ENCODE measurements at places on chromosomes 11 and 22.

DNA sequence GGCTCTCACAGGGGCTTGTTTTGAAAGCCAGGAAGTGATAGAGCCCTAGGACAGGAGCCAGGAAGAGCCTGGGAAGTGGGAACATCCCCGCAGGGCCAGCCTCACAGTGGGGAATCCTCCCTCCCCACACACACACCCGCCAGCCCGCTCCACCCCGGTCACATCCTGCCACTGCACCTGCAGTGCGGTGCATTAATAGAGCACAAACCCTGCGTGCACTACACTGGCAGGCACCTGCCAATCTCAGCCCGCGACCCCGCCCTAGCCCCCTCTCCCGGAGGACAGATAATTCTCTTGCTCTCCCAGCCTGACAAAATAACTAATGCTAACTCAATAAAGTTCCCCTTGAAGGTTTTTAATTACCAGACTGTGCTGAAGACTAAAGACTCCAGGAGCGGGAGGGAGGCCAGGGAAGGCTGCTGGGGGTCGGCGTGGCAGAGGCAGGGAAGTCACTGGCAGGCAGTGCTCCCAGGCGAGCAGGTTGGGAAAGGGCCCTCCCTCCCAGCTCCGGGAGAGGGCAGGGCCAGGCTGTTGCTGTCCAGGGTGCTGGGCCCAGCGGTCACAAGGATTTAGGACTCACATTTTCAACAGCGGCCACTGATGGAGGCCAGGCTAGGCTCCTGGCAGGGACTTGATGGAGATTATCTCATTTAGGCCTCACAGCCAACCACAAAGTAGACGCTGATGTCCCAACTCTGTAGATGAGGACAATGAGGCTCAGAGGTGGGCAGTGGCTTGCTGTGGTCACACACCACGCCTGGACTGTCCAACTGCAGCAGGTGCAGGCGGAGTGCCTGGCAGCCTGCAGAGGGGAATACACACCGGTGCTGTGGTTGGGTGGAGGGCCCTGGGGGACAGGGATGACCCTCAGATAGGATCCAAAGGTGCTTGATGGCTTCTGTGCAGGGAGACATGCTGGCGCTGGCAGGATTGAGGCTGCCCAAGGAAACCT is 23.9 kb upstream of the TCF20 start:
- DNase-seq: no peak

DNA sequence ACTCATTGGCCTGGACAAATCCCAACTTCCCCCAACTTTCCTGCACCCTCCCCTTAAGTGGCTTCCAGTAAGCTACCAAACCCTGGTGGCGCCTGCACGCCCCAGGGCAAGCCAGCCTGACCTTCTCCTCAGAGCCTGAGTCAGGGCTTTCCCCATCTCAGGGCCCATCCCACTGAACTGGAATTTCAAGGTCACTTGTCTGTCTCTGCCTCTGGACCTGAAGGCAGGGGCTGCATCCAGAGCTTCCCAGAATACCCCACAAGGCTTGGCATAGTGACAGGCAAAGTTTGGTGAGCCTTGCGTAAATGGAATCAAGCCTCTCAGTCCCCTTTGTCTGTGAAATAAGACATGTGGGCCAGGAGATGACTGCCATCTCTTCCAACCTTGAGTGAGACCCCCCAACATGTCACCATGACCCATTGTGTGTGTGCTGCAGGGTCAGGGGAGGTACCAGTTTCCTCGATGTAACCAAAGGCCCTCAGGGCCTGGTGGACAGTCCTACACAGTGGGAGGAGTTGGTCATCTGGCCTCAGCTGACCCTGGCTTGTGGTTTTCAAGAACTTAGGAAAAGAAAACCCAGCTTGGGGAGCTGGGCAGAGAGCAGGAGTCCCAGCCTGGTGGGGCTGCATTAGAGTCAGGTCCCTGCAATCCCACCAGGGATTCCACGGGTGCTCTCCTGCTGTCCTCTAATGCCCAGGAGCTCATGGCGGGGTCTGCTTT is 8.9 kb downstream of the ALX4 start:
- no peak for DNase-seq

DNA sequence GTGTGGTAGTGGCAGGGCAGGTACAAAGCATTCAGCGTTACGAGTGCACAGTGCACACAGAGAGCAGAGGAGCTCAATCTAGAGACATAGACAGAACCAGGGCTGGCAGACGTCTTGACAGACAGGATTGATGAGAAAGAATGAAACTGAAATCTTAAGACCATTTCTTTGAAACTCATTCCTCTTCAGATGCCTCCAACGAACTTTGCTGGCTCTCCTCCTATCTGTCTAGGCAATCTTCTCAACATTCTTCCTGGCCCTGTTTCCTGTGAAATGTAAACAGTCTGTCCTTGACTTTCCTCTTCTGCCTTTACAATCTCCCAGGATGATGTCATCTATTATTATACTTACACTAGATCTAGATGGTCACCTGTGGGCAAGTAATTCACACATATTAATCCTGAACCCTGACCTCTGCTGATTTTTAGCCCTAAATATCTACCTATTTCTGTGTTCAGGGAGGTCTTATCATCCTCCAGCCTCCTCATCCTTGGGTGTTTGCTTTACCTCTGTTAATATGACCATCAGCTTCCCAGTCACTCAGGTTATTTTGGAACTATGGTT is 119.5 kb downstream of the ENTHD1 start:
- DNase-seq: no peak

GRCh38 chr11:76885390-76886097 is 24.8 kb downstream of the ACER3 start:
- no peak for DNase-seq

GRCh38 chr22:24406322-24407277 is 20.8 kb upstream of the ADORA2A start:
- no peak for DNase-seq

DNA sequence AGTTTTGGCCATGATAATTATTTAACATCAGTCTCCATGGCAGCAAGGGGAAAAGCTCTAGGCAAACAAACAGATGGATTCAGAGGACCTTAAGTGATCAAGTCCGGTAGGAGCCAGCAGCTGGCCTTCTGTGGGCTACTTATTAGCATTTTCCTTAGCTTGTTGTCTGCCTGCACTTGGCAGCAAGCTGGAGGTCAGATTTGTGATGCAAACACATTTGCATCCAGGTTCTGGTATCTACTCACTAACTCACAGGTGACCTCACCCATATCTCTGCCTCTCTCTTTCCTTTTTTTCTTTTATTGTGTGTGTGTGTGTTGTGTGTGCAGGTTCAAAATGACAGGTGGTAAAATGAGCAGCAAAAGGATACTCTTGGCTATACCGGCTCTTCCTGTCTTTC is 32.3 kb downstream of the ARHGAP42 start:
- DNase-seq: no peak

- no peak for DNase-seq
These were observed 2.8 kb upstream of the PACSIN2 start for GRCh38 chr22:43017525-43018460.

GRCh38 chr11:61869708-61870451 is 21.5 kb downstream of the FADS3 start:
- no peak for DNase-seq

DNA sequence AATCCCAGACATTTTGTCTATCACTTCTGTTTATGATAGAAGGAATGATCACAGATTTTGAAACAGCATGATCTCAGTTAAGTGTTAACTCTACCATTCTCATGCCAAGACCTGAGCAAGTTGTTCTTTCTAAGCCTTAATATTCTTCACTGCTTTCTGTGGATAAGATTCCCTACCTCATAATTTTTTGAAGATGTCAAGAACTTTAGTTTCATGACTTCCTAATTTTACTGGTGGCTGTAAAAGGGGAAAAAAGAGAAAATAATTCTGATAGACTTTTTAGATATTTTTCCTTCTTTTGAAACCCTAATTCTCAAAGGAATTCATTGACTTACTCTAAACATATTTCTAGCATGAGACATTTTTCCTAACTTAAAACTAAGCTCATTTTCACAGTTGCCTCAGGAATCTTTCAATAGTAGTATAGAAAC is 520.0 kb upstream of the LUZP2 start:
- DNase-seq: no peak

DNA sequence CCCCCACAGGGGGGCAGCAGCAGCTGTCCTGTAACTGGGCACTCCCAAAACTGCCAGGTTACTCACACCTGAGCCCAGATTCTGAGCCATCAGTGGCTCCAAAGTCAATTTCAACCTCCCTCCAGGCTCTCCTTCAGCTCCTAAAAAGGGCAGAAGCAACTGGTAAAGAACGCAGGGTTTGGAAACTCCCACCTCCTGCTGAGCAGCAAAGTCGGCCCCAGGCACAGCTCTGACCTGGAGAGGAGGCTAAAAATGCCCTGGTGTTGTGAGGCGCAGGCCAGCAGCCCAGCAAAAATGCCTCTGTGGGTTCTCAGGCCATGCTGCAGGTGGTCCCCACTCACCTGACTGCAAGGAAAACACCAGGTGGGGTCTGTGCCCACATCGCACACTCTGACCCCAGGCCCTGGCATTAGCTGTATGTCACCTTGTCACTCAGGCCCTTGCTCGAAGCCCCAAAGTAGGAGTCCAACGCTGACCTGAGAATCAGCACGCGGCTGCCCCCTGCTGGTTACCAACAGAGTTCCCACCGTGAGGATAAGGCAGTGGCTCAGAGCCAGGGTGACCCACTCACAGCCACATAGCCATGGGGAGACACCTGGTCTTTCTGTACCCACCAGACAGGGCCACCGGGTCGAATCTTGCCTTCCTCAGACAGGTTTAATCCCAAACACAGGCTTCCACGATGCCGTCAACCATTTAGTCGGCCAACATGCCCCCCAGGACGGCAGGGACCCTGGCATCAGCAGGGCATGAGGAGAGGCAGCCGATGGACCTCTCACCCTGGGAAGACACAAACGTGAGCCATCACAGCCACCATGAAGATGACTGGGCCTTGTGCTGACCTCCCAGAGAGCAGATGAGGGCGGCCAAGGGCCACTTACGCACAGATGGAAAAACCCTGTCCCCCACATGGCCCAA is 11.1 kb downstream of the POLR3H start:
- peak; percentile 27 for DNase-seq

GRCh38 chr22:36493690-36494110 is 12.3 kb upstream of the TXN2 start:
- no peak for DNase-seq

GRCh38 chr11:74370123-74370522 is 28.1 kb downstream of the PGM2L1 start:
- DNase-seq: no peak

DNA sequence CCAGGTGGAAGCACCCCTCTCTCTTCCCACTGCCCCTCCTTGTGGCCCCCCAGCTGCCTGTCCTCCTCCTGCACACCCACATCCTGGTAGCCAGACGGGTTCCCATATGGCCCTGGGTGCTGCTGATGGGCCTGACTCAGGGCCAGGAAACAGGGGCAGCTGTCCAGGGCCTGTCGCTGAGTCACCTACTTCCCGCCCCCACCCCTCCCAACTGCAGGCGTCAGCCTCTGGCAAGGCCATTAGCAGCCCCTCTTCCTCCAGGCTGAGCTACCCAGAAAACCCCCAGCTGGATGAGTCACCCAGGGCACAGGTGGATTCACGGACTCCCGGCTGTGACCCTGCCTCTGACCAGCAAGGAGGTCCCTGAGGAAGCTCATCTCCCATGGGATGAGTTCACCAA is 6.9 kb upstream of the GAL start:
- DNase-seq: no peak

- DNase-seq: no peak
These were observed 548.7 kb upstream of the CADM1 start for GRCh38 chr11:116052603-116053547.

- DNase-seq: no peak
These were observed 100.6 kb downstream of the FBXO7 start for GRCh38 chr22:32574958-32575910.

DNA sequence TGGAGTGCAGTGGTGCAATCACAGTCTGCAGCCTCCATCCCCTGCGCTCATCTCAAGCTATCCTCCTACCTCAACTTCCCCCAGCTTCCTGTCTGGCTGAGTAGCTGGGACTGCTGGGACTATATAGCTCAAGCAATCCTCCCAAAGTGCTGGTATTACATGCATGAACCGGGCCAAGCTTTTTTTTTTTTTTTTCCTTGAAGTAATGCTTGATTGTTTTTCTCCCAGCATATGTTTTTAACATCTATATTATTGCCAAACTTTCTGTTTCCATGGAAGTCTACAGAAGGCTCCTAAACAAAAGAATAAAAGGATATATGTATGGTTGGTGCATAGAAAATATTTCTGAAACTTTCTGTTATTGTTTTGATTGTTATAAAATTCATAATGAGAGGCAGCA is 853.6 kb downstream of the KCNA4 start:
- DNase-seq: no peak

DNA sequence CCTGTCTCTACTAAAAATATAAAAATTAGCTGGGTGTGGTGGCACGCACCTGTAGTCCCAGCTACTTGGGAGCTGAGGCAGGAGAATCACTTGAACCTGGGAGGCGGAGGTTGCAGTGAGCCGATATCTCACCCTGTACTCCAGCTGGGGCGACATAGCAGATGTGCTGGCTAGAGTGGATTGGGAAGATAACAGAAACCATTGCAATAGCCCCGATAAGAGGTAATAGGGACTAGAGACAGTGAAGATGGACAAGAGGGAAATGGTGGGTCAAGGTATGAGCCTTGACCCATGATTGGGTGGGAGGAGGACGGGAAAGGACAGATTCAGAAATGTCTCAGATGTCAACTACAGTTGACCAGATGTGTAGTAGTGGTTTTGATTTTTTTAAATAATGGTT is 6.1 kb downstream of the SWAP70 start:
- DNase-seq: no peak

DNA sequence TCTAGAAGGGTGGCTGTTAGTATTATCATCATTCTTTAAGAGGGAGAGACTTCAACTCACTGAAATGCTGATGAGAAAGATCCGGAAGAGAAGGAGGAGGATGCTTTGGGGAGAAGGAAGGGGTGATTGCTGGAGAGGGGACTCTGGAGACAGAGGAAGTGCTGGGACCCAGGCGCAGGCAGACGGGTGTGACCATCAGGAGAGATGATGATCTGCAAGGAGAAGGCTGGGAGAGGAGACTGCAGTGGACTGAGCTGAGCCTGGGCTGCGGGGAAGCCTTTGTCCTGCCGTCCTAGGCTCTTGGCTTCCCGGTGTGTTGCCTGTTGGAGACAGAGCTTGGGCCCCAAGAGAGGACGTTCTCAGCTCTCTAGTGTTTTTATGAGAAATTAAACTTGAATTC is 22.6 kb downstream of the RASD2 start:
- no peak for DNase-seq

DNA sequence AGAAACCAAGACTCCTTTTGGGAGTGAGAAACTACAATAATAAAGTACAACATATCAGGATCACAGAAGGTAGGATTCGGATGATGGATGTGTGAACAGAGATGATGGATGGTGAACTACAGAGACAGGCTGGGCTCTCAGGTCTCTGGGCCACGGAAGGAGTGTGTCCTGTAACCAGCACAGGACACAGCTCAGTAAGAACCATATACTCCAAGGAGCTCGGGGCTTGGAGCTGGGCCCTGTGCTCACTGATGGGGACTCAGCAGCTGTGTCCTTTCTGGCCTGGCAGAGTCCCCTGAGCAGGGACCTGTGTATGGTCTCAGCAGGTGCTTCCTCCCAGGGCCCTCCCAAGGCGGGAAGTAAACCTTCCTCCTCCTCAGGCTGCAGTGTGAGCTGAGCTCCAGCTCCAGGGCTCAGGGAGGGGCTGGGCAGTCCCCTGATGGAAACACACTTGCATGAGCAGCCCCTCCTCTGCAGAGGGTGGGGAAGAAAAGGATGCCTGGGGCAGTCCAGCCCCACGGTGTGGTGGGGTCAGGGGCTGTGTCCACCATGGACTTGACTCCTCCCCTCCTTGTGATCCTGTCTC is 39.8 kb upstream of the TOP3B start:
- DNase-seq: no peak
